ENCODE measurements at places on chromosomes 1 and 21.

DNA sequence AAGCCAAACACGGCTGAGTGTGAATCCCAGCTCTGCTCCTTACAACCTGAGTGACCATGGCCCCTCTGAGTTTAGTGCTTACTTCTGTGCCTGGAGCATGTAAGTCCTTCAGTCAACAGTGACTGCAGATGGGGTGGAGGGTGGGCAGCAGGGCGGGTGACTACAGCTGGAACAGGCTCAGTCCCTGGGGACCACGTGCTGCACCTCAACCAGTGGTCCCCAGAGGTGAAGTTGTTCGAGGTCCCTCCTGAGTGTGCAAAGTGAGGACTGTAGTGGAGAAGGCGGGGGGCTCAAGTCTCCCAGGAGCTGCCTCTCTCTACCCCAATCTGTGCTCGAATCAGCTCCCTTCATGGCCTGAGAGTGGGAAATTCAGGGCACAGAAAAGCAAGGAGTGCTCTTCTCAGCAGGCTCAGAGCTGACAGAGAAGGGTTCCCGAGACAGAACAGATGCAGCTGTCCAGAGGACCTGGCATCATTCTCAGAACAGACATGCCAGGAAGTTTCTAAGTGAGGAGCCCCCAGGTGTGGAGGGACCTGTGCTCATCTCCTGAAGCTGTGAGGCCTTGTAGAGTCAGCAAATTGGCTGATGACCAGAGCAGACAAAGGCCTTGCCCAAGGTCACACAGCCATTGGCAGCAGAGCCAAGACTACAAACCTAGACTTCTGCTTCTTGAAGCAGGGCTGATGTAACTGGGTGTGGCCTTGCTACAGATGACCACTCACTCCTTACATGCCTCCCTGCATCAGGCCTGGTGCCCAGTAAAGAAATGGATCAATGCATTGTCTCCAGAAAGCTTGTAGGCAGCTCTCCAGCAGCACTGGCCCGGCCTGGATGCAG lies 61.7 kb upstream of the EDN2 start:
- no peak for DNase-seq

DNA sequence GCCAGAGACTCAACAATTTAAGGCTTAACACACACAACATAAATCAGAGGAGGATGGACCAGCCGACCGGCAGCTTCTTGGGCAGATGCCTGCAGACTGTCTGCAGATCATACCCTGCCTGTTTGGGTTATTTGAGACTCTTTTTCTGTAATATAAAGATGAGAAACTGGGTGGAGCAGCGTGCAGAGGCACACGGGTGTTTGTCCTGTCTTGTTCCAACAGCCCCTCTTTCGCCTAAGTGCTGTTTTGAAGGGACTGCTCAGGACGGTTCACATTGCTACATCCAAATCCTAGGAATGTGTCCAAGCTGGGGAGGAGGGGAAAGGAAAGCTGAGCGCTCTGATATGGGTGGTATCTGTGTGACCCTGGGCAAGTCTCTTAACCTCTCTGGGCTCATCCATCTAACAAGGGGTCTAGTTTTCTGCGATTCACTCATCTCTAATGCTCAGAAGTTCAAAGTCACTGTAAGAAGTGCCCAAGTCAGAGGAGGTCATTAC lies 149.9 kb downstream of the CLIC6 start:
- DNase-seq = no peak

GRCh38 chr21:21818898-21819297 lies 820.7 kb downstream of the NCAM2 start:
- DNase-seq = no peak

- DNase-seq = no peak
These were observed 434.6 kb upstream of the PRMT6 start for GRCh38 chr1:106621853-106622252.

DNA sequence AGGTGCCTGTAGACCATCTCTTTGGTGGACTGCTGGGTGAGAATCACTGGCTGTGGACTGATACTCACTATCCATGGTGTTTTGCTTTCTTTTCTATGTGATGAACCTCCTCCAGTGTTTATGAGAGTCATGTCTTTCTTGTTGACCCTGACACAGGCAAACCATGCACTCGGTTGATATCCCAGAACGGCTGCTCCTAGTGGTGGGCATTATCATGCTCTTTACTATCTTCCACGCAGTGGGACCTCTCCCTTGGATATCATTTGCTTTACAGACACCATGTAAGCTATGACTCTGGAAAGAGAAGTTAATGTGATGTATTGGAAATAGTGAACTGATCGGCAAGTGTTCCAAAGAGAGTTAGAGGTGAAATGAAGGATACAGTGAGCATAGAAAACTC lies 1455.6 kb downstream of the BRINP3 start:
- DNase-seq = no peak

DNA sequence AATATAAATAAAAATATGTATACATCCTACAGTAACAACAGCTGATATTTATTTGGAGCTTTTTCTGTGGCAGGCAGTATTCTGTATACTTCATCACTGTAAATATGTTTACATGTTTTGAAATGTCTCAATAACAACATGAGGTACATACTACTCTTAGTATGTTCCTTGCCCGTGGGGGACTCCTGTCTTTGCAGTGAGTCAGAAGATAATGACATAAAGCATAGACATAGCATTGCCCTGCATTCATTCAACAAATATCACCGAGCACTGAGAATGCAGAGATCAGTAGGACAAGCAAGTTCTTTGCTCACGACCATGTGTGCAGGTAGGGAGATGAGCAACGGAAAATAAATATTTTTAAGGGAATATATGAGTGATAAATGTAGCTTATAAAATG lies 246.5 kb downstream of the LTN1 start:
- no peak for DNase-seq

GRCh38 chr1:207017615-207018559 lies 14.7 kb downstream of the C1orf116 start:
- DNase-seq = no peak

GRCh38 chr1:9827558-9828185 lies 3.9 kb upstream of the CLSTN1 start:
- peak; percentile 33 for DNase-seq

GRCh38 chr1:232317350-232317749 lies 312.6 kb downstream of the SIPA1L2 start:
- DNase-seq = no peak

DNA sequence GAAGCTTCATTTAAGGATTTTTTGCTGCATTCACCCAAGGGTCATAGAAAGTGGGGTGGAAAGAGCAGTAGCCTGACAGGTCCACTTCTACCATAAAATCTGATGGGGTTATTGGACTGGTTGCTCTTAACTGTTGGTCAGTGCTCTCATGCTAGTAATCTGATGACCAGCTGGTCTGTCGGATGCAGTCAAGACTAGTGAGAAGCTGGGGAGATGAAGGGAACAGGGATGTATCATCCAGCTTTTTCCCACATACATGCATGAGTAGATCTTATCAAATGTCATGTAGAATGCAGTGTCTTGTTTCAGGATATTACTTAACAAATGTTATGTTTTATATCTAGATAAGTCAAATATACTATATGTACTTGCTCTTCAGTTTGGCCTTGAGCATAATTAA lies 11.1 kb downstream of the ATP1B1 start:
- DNase-seq = peak; percentile 46

DNA sequence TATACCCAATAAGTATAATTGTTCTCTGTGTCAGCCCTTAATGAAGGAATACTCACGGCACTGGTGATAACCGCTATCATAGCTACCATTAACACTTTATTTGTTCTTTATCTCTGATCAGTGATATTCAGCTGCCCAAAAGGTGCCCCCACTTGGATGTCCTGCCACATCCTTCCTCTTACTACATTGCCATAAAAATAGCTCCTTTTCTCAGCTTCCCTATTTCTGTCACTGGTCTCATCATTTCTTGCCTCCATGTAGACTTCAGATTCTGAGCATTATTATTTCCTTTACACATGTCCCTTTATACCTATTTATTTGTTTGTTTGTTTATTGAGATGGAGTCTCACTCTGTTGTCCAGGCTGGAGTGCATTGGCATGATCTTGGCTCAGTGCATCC lies 2.7 kb upstream of the RAB29 start:
- DNase-seq = no peak

- DNase-seq = no peak
These were observed 7.9 kb upstream of the DISC1 start for GRCh38 chr1:231618609-231619256.

DNA sequence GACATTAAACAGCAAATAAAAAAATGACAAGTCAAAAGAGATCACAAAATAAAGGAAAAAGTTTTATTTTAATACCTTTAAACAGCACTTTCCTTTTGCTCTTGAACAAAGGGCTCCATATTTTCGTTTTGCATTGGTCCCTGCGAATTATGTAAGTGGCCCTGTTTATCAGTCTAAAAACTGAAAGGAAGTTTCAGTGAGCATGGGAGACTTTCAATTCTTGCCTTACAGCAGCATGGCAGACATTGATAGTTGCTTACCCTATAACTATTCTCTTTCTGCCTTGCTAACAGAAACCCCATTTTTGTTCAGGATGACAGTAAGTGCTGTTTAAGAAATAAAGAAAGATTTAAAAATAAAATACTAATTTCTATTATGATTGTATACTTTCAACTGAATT lies 5.2 kb upstream of the SH3GLB1 start:
- no peak for DNase-seq

DNA sequence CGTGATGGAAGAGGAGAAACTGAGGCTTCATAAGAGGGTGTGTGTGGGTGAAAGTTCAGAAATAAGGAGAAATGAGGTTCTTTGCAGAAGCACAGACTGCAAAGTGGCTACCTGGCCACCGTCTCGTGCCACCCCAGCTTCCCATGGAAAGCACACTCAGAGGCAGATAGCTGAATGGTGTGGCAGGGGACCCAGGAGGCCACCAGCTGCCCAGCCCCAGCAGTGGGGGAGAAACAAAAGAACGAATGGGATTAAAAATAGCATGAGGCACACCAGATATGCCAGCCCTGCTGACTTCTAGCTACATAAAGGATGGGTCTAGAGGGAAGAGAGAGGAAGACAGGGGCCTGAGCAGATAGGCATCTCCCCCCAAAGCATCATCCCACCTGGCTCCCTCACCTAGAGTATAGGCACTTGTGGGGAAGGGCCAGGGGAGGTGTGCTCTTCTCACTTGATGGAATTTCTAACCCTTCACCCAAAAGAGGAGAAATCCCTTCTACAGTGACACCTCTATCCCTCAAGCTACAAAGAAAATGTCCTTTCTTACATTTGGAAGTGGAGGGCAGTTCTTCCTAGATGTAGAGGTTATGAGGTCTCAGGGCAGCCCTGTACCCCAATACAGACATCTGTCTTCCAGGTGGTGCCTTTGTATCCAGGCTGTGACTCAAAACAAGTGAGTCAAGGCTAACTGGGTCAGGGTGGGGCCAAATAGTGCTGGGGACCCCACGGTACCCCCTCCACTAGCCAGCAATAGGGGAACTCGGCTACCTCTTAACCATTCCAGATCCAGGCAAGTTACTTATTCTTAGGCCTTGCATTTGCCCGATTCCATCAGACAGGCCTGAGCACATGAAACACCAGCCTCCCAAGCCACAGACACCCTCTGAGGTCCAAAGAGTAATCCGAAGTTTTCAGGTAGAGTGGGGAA lies 3.5 kb downstream of the HDGF start:
- peak; percentile 80 for DNase-seq

DNA sequence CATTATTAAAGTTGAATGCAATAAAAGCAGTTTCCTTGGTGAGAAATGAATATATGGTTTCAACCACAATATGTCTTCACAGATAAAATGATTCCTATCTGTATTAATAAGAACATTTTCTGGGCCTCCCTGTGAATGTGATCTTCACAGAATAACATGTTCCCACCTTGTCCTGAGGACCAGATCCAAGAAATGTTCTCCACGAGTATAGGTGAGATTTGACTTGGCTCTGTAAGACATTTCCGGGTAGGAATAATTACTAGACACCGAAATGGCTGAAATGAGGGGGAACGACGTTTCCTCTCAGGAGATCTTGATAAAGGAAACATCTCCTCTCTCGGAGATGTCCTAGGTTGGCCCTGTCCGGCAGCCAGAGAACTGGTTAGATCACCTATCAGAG lies 61.4 kb downstream of the CLIC6 start:
- DNase-seq = no peak

DNA sequence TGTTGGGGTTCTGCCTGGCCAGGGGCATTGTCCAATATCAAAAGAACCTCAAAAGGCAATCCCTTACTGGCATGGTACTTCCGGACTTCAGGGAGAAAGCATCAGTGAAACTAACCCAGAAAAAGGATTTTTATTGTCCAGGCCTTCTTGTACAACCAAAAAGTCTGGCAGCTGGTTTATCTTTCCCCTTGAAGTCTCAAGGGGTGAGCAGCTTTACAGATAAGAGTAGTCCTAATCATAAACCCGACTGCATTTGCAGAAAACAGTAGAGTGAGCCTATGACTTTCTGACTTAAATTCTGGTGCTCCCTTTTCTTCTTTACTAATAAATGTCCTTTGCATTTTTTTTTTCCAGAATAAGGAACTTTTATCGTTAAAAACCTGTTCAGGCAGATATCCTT lies 104.0 kb upstream of the CHRM3 start:
- DNase-seq = no peak

GRCh38 chr1:187046293-187046692 lies 217.5 kb downstream of the PLA2G4A start:
- DNase-seq = no peak

GRCh38 chr1:7705048-7705907 lies 65.8 kb upstream of the VAMP3 start:
- no peak for DNase-seq

- DNase-seq = peak; percentile 39
These were observed 373 bp downstream of the MTF1 start for GRCh38 chr1:37858931-37859506.

DNA sequence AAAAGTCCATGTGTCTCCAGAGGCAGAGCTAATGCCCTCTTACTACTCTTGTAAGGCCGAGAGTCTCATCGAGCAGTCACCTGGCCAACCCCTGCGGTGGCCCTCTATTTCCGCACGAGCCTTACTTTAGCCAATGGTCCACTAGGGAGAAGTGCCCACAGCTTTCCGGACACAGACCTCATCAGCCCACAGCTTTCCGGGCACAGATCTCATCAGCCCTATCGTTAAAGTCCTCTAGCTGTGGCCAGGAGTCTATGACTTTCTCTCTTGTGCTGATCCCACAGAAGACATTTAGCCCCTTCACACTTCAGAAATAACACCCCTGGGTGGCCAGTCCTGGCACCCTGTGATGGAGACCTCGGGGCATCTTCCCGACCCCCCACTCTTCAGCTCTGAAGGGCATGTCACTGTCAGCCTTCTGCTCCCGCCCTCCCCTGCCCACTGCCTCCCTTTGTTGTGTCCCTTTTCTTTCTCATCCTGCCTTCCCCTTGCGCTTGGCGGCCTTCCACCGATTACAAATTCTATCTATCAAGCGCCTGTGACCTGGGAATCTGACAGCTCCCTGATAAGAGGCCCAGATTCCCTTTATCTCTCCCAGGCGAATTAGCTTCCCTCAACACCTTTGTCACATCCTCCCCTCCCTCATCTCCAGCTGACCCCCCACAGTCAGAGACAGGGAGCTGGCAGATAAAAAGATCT lies 161.0 kb downstream of the PLXNA2 start:
- no peak for DNase-seq

Data from ELR (cell line).